ENCODE measurements at places on chromosomes 11 and 22.
A peak's percentile ranks its signal among the peaks of the same experiment; 100 is the strongest.

DNA sequence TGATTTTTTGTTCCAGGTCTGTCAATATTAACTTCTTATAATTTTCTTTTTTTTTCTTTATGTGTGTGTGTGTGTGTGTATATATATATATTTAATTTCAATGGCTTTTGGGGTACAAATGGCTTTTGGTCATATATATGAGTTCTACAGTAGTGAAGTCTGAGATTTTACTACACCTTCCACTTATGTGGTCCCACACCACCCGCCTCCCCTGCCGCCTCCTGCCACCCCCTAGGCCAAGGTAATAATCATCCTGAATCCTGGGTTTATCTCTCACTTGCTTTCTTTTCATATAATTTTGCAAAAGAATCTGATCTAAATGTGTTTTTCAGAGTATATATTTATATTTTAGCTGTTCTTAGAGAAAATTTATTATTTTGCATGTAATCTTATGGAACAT, 11.1 kb downstream of the NEAT1 start:
- no peak for DNase-seq

DNA sequence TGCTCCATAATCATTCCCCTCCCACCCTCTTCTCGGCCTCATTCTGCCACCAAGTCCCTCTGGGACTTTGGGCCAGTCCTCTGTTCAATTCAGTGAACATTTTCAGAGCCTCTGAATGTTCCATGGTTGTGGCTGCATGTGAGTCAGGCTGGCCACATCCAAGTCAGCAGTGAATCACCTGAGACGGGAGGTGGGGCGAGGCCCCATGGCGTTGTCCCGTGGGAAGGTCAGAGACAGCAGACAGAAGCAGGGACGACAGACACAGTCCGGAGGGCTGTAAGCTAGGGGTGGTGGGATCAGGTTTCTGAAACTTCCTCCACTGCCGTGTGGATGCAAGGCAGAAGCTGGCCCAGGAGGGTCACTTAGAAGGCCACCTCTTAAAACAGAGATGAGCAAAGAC, 324.8 kb downstream of the MN1 start:
- no peak for DNase-seq

DNA sequence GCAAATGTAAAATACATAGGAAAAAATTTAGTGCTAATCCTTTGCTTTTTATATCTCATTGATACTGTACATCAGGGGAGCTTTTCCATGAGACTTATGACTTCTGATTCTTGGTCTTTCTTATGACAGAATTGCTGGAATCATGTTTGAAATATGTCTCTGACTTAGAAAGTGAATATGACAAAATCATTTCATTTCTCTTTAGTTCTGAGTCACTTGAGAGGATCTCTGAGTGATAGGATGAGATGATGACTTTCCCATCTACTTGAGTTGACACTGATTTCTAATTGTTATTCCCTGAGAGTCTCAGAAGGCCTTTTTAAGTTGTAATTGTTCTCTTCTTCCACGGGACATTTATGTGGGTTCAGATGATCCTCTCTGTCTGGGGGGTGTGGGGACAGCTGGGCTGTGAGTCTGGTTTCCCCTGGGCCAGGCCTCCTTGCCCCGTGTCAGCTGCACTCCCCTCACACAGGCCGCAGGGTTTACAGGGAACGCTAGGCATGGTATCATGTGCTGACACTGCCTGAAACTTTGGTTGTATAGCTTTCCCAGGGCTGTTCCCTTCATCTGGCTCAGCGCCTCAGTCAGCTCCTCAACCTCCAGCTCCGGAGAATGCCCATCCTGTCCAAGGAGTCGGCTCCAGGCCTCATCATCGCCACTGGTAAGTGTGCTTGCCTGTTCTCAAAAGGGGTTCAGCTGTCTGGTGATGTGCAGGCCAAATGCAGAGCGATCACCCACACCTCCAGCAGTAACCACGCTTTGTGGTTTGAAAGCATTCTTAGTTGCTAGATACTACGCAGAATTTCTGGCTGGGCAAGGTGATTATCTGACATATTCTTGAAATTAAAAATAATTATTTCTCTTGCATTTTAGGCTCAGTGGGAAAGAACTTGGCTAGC, 69.5 kb upstream of the SORL1-AS1 start:
- no peak for DNase-seq

DNA sequence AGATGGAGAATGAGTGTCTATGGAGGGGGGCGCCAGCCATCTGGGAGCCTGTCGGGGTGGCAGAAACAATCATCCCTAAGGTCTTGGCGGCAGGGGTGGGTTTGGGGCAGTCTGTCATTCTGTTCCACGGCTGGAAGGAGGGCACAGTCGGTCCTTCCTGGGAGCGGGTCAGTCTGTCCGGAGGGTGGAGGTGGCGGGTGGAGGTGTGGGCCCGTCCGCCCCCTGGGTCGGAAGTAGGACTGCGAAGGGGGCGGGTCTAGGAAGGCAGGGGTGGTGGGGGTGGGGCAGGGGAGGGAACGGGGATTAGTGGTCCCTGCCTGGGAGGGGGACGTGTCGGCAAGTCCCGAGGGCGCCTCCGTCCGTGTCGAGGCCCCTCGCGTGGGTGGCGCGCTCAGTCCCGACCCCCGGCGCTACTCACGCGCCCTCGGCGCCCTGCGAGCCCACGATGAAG, 461 bp downstream of the TBC1D10A start:
- DNase-seq, result no peak

- DNase-seq, result no peak
Observed at GRCh38 chr22:44758344-44758973, 6.1 kb downstream of the ARHGAP8 start.

DNA sequence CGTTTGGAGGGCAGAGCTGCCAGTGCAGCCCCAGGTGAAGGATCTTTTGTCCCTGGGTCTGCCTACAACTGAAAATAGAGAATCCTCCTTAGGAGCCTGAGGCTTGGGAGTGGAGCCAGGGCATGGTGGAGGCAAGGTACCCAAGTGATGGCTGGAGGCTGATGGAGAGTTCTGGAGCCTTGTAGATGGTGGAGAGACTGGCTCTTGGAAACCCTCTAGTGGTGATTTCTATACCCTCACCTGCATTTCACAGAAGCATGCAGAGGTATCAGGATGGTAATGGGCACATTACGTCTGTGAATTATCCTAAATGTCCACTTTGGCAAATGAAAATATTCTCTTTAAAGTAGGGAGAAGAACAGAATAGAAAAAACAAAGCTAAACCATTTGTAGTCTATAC, 44.4 kb downstream of the INSC start:
- no peak for DNase-seq

DNA sequence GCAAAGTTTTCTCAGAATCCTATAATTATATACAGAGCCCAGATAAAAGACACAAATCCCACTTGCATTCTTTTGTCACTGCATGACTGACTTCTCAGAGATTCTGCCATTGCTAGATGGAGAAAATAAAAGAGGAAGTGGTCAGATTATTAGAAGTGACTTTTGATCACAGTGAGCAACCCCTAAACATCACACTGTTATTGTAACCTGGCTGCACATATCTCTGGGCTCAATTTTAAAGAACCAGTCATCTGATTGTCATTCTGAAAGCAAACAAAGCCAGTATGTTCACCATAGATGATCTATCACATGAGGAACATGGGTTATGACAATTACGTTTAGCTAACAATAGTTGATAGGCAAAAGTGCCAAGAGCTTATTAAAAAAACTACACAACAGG, 47.8 kb downstream of the COPB1 start:
- no peak for DNase-seq

DNA sequence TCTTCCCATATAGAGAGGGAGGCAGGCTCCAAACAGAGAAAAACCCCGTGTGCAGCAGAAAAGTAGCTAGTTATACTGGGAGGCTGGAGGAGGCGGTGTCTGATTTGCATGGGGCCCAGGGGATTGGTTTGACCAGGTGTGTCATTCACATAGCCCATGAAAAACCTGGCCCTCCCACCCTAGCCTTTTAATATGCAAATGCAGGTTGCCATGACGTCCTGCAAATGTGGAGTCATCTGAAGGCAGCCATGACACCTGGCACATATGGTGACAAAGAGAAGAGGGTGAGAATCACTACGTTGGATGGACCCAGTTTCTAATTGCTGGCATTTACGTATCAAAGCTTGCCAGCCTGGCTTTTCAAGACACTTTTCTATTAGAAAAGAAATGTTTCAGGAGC, 57.8 kb downstream of the FAM181B start:
- DNase-seq, result no peak

DNA sequence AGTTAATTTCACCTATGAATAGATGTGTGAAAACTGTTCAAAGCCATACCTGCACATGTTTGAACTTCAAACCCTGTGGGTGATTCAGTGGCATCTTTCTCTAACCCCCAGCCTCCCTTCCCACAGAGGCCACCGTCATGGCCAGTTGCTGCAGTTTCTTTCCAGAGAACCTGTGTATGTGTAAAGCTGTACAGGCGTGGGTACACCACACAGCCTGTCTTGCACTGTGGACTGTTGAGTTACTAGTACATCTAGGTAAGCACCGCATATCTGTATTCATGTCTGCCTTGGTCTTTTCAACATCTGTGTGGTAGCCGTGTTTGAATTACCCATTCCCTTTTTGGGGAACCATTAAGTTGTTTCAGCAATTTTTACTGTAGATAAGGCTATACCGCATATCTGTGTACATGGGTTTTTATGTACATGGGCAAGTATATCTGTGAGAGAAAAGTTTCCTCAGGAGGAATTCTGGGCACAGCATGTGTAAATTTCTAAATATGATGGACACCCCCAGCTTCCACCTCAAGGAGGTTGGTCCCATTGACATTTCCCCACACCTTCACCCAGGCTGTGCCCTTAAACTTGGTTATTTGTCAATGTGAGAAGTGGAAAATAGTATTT, 13.9 kb downstream of the NEAT1 start:
- DNase-seq, result peak; percentile 14

DNA sequence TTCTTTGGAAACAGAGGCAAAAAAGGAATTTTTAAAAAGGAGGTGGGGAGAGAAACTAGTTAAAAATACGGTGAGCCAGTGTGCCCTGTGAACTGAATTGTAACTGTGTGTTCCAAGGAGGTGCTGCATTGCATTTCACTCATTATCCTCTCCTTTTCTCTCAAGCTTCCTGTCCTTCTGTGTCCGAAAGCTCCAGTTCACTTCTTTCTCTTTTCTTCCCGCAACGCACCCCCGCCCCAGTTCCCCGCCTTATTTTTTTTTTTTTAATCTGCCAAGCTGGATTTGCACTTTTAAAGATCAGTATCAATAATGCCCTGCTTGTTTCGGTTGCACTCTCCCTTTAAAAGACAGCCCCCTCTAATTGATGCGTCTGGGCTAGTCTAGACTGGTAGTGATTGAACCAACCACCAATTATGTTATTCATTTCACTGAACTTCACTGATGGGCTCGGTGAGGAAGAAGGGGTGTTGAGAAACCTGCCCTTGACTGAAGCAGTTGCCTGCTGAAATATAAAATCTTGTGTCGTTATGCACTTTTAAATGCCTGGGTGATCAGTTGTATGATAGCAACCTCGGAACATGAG, 18.5 kb downstream of the BLID start:
- no peak for DNase-seq

GRCh38 chr11:34358728-34359547, 1.1 kb upstream of the ABTB2 start:
- DNase-seq, result no peak

DNA sequence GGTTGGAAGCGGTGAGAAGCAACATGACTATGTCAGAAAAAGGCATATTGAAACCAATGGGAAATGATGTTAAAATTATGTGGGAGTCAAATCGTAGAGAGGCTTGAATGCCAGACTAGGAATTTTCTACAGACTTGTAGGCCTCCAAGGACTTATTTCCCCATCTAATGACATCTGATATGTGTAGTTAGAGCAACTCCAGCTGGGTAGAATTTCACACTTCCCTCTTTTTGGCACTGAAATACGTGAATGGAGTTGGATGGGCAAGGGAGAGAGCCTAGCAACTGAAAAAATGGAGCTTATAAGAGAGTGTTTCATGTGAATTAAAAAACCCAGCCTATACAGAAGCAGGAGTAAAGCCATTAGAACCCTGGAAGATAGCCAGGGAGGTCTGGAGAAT, 304.2 kb downstream of the INSC start:
- DNase-seq, result no peak

DNA sequence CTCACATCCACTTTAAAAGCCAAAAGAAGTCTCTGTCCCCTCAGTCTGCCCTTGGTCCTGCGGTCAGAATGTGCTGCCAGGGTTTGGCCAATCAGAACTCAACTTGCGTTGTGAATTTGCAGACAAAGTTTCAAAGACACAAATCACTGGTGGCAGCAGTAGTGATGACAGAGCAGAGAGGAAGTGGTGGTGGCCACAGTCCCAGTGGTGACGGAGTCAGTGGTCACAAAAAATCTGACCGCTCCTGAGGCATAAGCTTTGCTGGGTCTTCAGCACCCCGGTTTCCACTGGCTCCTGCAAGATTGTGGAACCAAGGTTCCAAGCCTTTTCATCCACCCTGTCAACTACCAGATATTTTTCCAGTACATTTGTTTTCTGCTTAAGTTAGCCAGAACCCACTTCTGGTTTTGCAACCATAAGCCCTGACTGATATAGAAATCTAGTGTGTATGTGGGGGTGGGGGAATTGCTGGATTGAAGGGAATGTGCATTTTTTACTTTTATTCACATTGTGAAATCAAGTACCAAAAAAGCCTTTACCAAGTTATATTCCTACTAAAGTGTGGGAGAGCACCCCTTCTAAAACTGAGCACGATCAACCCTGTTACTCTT, 112.3 kb downstream of the TMPRSS5 start:
- peak; percentile 42 for DNase-seq

DNA sequence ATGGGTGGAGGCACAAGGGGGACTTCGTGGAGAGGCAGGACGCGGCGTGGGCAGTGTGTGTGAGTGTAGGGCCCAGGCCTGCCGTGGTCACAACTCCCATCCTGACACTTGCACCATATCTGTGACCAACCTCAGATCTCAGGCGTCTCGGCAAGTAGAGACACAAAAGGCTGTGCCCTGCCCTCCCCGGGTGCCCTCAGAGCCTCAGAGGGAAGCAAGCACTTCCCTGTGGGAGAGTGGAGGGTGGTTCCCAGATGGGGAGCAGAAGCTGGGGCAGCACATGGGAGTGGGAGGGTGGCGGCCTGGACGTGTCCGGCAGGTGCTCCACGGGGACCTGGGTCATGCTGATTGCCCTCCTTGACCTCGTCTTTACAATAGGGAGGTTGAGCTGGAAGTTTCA, 20.4 kb downstream of the B3GAT1 start:
- no peak for DNase-seq

GRCh38 chr22:44446483-44446882, 51.5 kb downstream of the RTL6 start:
- no peak for DNase-seq

GRCh38 chr11:64787526-64788320, 9.4 kb upstream of the SF1 start:
- no peak for DNase-seq

- no peak for DNase-seq
Observed at GRCh38 chr11:15198284-15198683, 83.6 kb downstream of the INSC start.

DNA sequence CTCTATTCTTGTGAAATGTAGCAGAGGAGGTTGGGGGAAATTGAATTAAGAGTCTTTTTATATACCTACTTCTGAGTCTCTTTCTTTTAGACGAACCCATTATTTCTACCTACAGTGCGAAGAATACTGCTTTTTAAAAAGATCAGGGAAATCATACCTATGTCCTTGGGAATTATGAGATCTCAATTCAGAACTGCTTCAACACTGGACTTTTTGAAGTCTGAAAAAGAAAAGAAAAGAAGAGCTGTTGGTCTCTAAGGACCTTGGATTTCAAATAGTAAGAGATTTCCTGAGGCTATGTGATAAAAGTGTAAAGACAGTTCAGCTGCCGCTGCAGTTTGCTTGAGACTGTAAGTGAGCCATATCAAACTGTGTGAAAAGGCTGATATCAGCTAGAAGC, 3.7 kb upstream of the OR5B21 start:
- DNase-seq, result no peak
